ENCODE measurements at places on chromosomes 11 and 22.
A peak's percentile ranks its signal among the peaks of the same experiment; 100 is the strongest.

DNA sequence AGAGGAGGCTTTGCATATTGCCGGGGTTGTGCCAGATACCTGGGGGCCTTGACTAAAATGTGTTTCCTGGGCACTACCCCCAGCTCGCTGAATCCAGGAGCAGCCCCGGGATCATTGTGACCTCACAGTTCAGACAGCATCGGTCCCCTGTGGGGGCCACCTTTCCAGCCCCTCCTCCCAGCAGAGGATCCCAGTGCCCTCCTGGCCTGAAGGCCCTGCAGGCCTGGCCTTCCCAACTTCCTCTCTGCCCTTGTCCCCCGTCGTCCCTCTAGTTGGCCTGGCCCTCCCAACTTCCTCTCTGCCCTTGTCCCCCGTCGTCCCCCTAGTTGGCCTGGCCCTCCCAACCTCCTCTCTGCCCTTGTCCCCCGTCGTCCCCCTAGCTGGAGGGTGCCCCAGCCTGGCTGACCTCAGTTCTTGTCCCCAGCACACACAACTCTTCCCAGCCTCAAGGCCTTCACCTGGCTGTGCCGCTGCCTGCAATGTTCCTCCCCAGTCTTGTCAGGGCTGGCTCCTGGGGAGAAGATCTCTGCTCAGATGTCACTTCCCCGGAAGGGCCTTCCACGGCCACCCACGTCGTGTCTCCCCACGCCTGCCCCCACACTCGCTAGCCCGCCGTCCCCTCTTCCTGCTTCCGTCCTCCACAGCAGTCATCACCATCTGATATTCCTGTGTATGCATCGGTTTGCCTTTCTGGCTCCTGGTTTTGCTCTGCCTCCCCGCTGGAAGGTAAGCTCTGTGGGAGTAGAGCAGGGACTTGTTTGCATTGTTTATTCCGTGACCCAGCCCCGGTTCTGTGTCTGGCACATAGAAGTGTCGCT is 12.6 kb upstream of the ANO1 start:
- DNase-seq, result peak; percentile 37

GRCh38 chr11:129996113-129996870 is 6.3 kb downstream of the PRDM10 start:
- DNase-seq, result no peak

DNA sequence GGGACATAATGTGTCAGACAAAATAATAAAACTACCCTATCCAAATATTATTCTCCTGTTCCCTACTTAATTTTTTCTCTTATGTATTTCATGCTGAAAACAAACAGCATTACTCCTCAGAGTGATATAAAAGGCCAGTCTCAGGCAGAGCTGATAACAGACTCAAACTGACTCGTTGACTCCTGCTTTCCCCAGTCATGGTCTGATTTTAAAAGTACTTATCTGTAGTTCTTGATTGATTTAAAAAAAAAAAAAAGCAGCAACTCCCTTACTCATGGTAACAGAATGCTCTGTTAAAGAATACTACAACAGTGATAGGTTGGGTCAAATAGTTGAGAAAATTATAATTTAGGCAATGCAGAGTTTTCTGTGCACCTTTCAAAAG is 90.3 kb upstream of the BARX2 start:
- no peak for DNase-seq

DNA sequence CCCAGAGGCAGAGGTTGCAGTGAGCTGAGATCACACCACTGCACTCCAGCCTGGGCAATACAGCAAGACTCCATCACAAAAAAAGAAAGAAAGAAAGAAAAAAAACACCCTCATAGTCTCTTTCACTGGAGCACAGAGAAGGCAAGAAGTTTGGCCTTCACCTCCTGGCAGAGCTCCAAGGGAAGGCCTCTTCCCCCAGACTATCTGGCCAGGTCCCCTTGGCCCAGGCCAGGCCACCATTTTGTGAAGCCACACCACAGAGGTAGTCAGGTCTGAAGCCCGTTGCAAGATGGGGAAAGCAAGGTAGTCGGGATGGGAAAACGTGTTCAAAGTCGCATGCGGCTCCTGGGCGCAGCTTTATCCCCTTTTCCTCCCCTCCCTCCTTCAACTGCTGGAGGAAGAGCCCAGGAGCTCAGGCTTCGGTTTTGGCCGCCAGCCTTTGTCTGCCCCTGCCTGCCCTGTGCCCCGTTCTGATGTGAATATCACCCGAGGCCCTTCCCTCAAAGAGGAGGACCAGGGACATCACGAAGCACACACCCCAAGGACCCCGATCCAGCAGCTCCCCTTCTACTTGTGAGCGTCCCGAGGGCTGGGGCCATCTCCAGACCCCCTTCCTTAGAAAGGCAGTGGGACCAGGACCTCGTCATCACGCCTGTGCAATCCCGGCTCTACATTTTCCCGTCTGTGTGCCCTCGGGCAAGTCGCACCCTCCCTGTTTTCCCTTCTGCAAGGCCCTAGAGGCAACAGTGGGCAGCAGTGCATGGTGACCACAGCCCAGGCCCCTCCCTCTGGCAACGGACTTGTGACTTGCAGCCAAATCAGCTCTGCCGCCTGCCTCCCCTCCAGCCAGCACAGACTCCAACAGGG is 17.7 kb downstream of the CABP7 start:
- DNase-seq, result no peak

GRCh38 chr11:61028135-61028729 is 56.8 kb downstream of the CD6 start:
- DNase-seq, result peak; percentile 85

DNA sequence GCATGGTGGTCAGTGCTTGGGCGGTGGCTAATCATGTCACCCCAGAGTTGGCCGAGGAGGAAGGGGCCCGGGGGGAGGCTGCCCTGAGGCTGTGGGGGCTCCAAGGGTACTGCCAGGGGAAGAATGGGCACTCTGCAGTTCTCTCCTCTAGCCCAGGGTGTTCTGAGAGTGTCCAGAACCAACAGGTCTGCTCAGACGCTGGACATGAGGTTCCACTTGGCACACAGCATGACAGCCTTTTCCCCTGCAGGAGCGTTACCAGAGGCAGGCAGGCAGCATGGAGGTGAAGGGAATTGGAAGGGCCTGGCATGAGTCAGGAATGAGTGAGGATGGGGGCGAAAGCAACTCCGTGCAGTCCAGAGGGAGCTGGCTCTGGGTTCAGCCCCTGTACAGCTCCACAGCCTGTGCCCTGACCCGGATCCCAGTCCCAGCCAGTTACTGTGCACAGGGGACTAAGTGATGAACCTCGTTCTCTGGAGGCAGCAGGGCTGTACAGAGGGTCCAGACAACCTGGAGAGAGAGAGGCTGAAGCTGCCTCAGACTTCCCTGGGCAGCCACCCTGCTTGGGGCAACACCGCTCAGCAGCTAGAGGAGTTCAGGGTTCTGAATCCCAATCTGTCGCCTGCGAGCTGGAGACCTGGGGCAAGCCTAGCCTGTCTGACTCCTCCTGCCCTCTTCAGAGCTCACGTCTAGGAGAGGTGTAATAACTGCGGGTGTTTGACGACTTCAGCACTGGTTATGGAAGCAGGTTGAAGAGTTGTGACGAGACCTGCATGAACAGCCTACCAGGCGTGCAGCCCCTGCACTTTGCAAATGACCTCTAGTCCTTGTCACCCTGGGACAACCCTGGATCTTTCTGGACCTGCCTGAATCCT is 14.7 kb upstream of the TUB start:
- peak; percentile 40 for DNase-seq

DNA sequence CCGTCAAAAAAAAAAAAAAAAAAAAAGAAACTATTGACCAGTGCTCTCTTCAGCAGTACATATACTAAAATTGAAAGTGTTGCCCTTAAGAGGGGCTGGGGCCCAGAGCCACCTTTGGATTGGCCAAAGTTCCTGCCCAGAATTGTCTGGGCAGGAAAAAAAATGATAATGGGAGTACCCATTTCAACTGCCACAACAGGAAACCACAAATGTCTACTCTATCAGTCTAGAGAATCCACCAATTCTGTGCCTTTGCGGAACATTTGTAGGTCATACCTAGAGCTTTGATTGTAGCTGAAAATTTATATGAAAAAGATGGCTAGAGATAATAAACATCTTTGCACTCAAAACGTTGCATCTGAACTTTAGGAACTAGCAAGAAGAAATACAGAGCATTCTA is 69.4 kb downstream of the FAM76B start:
- DNase-seq, result no peak

- no peak for DNase-seq
Measured at GRCh38 chr11:40380835-40381234, 1078.6 kb downstream of the LRRC4C start.

- no peak for DNase-seq
Measured at GRCh38 chr11:21807350-21807749, 385.5 kb upstream of the ANO5 start.

- DNase-seq, result no peak
Measured at GRCh38 chr22:42978453-42979103, 36.4 kb downstream of the PACSIN2 start.

DNA sequence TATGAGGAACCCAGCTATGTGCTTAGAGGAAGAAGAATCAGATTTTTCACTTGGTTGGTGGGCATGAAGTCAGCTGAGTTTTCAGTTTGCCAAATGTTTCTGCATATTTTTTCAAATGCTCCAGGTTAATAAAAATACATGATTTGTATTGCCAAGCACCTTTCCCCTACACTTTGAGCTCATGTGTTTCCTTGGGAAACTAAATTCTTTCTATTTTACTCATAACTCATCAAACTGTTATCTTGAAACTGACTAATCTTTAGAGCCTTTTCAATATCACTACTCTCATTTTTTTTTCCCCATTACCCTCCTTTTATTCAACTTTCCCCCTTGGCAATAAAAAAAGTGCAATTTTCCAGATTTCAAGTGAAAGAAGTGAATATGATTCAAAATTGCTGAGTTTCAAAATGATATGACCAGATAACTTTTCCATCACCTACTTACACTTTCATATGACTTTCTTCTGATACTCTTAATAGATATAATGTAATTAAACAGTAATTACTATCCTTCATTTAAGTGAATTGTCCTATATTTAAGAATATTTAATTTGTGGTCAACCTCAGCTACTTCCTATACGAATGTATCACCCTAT is 91.9 kb upstream of the SOX6 start:
- no peak for DNase-seq

DNA sequence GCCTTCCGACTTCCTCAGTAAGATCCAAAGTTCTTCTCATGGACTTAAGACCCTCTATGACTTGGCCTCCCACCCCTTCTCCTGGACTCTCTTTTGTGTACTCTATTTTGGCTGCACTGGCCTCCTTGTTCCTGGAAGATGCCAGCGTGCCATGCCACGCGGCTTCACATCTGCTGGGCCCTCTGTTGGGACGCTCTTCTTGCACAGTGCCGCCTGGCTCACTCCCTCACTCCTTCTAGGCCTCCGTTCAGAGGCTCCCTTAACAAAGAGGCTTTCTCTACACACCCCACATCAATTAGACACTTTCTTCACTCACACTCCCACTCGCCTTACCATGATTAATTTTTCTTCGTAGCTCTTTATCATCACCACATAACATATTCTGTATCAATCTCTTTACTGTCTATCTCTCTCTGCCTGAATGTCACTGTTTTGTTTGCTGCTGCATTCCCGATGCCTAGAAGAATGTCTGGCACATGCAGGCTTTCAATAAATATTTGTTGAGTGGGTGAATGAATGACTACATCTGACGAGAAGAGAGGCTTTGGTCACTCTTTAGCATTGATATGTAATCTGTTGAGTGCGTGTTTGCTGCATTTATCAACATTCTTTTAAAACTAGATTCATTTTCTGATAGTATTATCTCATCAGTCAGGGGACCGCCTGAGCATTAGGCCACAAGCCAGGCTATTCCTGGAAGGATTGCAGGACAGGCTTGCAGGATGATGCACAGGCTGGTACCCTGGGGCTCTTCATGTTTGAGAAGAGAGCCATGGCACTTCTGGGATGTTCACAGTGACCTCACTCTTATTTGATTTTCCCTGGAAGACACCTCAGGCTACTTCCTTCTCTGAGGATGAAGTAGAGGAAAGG is 60.6 kb upstream of the AMPD3 start:
- peak; percentile 9 for DNase-seq

GRCh38 chr11:31445621-31446020 is 63.8 kb downstream of the IMMP1L start:
- no peak for DNase-seq

GRCh38 chr11:69129647-69130046 is 26.1 kb upstream of the SMIM38 start:
- no peak for DNase-seq

DNA sequence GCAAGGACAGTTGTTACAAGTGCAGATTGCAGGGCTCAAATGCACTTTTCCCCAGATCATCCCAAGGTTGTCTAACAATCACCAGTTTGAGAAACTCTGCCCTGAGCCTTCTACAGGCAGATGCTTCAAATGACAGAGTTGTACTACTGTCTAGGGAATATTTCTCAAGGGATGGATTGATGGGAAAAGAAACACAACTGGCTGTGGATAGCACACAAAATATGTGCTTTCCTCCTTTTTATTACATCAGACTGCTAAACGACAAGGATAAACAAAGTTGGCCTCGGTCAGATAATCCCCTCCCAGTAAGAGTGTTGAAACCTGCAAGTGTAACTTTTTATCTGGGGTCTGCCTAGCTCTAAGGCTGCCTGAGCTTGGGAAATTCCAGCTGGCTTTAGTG is 46.6 kb upstream of the SORL1-AS1 start:
- DNase-seq, result no peak

DNA sequence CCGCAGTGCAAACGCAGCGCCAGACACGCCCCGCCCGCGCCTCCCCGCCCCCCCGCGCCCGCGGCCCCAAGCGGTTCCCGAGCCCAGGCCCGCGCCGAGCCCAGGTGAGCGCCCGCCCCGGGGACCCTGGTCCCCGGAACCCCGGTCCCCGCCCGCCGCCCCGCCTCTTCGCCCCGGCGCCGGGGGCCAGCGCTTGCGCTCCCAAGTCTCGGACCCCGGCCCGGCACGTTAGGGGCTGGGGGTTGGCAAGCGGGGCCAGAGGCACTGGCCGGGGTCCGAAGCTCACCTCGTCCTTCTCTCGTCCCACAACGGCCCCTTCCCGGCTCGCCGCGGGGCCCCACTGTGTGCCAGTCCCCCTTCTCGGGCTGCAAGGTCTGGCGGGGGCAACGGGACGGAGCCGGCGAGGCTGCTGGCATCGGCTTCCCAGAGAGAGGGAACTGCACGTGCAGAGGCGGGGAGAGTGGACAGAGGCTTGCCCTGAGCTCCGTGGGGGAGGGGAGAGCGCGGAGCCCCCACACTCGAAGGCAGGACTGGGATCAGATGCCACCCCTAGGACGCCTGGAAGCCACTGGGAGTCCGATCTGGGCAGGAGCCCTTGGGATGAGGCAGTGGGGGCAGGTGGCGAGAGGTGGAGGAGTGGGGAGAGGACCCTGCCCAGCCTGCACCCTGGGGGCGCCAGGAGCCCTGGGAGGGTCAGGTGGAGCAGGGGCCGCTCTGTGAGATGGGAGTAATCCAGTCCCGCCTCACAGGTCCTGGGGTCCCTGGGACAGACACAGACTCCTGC is 1.8 kb upstream of the AIFM3 start:
- no peak for DNase-seq

Measured in activated CD8-positive, alpha-beta memory T cell treated with anti-CD3 and anti-CD28 coated beads for 24 hours (primary cell).